ENCODE measurements at places on chromosomes 11 and 22.

DNA sequence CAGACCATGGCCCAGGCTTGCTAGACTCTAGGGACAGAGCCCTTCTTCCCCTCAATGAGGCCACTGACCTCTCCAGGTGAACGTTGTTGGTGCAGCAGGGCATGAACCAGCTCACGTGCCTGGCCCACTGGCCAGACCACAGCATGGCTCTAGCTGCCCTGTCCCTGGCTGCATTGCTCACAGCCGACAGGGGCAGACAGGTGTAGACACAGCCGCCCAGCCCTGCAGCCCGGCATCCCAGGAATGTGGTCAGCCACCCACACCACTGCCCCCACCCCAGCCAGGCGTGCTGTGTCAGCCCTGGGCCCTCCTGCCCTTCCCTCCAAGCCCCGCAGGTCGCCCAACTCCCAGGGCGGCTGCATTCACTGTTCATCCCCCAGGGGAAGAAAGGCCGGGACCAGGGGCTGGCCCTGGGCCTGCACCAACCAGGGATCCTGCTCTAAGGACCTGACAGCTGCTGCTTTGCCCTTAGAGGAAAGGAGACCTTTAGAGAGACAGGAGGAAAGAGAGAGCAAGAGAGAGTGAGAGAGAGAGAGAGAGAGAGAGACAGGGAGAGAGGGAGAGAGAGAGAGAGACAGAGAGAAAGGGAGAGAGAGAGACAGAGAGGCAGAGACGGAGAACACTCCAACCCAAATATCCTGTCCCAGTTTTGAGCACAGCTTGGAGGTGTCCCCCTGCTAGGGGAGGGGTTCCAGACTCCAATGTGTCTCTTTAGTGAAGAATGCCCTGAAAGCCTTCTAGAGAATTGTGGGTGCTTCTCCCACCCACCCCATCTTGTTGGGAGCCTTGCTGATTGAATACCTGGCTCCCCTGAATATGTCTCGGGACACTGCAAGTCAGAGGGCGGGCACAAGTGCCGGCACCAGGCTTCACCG is 44.2 kb upstream of the LINC01488 start:
- DNase-seq = no peak

- no peak for DNase-seq
These were observed 115.9 kb upstream of the GRK3 start for GRCh38 chr22:25448435-25449051.

DNA sequence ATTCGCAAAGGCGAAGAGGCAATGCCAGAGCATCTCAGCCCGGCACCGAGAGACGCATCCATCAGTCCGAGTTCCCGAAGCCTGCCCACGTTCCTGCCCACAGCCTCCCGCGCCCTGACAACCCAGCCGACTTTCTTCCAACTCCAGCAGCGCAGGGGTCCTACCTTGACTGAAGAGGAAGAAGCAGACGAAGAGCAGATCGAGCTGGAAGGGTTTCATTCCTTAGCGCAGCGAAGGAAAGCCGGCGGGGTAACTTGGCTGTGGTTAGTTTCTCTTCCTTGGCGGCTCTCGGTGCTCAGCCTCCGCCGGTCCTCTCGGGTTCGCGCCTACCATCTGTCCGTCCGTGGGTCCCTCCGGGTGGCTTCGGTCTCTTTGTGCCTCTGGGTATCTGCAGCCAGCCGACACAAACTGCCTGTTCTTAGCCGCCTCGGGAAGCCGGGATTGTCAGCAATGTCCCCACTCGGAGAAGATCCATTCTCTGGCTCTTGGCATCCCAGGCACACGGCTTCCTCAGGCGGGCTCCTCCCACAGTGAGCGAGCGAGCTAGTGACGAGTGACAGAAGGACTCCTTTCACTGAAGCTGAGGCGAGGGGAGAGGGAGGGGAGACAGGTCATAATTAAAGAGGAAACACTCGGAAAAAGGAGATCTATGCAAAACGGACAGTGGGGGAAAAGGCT is at the start of gene KIRREL3:
TSS of gene KIRREL3 (minus strand) at position 480 of the 678 bp plus-strand sequence.
- DNase-seq = no peak

GRCh38 chr22:23402275-23403151 is 177.6 kb downstream of the IGLL1 start:
- no peak for DNase-seq

DNA sequence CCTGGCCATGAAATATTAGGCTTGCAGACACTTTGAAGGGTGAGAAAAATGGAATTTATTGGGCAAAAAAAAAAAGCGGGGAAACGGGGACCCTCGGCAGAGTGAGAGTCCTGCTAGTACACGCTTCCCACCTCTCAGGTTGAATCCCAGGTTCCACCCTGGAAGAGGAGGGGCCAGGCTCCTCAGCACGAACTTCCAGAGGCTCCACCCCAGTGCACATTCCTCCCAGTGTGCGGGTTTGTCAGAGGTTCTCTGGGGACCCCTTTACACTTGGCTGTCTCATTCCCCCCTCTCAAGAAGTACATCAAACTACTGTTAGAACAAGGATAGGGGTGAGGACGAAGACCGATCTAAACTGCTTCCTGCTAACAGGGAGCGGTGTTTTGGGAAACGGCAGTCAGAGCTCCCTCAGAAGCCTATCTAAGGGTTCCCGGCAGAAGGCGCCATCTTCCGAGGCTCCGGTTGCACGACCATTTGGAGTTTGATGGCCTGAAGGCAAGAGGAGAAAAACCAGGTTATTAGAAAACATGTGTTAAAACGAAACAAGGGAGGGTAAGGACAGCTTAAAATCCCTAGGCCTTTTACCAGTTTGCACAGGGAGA is 27.5 kb downstream of the FOLR3 start:
- DNase-seq = no peak

DNA sequence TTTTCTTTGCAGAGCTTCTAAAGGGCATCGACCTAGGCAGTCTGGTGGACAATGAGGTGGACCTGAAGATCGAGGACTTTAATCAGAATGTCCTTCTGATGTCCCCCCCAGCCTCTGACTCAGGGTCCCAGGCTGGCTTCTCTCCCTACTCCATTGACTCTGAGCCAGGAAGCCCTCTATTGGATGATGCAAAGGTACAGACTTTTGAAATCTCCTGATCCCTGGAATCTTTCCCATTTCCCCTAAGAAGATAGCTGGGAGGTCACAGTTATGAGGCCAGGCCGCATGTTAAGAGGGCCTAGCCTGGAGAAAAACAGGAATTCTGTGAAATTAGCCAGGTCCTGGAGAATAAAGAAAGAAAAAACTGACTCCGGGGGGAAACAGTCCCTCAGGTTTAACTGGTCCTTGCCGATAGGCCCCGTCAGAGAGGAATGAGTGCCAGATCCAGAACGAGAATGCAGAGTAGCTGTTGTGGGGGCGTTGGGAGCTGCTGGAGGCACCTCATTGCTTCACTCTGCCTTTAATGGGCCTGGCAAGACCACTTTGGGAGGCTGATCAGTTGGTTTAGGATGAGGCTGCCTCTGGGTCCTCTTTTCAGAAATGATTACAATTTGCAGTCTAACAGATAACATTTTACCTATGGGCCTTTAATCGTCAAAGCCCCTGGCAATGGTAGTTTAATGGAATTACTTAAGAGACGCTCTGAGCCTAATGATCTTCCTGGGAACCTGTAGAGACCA is 39.2 kb downstream of the SHISA8 start:
- no peak for DNase-seq

- no peak for DNase-seq
These were observed 32.3 kb downstream of the C11orf65 start for GRCh38 chr11:108435066-108435465.

DNA sequence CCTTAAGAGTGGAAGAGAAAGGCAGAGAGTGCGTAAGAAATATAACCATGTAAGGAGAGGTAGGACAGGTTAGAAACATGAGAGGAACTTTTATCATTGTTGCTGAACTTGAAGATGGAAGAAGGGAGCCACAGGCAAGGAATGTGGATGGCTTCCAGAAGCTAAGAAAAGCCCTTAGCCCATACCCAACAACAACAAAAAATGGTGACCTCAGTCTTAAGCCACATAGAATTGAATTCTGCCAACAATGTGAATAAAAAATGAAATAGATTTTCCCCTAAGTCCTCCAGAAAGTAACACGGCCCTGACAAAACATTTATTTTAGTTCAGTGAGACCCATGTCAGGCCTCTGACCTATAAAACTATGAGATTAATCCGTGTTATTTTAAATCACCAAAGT is 767.3 kb downstream of the FAM181B start:
- DNase-seq = no peak

- no peak for DNase-seq
These were observed 54.0 kb downstream of the UVRAG start for GRCh38 chr11:75868990-75869389.

- no peak for DNase-seq
These were observed 850.8 kb upstream of the CCDC90B start for GRCh38 chr11:84136926-84137325.

DNA sequence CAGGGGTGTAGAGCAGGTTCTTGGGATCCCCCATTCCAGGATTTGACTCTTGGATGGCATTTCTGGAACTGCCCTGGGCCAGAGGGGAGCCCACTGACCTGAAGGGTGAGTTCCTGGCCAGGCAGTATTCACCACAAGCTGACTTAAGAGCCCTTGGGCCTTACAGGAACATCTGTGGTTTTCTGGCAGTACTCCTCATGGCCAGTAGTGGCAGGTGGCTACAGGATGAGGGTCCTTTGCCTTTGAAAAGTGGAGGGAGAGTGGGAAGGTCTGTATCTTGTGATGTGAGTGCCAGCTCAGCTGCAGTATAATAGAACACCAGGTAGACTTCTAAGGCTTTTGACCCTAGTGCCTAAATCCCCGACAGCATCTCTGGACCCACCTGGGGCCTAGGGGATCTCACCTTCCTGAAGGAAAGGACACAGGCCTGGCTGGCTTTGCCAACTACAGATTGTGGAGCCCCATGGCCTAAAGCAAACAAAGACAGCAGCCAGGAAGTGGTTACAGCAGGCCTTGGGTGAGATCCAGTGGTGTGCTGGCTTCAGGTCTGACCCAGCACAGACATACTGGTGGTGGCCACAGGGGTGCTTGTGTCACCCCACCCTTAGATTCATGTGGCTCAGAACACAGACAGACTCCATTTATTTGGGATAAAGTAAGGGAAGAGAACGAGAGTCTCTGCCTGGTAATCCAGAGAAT is 9.0 kb downstream of the OR51S1 start:
- no peak for DNase-seq

DNA sequence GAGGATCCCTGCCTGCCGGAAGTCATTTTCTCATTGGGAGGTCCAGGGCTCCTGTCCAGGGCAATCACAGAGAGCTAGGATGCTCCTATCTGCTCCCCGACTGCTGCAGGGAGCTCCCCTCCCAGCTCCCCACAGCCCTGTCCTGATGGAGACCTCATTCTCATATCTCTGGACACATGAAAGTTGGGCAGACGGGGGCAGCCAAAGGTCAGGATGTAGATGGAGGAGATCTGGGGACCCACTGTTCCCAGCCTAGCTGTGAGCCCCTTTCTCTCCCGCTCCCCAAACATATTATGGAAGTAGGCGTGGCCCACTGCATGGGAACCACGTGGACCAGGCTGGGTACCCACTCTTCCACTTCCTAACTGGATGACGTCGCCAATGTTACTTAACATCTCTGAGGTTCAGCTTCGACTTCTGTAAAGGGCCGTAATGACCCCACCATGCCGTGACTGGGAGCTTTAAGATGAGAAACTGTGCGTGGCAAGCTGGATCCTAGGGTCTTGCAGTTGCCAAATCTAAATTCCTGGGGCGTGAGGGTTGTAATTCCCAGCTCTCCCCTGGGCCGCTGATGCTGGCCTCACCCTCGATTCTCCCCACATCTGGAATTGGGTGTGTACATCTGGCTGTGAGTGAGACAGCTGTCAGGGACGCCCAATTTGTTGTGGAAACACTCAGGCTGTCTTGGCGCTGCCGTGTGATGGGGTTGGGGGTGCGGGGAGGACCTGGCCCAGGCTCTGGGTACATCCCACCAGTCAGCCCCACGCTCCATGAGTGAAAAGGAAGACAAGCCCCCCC is 1.8 kb downstream of the CDC42EP2 start:
- DNase-seq = peak; percentile 99

DNA sequence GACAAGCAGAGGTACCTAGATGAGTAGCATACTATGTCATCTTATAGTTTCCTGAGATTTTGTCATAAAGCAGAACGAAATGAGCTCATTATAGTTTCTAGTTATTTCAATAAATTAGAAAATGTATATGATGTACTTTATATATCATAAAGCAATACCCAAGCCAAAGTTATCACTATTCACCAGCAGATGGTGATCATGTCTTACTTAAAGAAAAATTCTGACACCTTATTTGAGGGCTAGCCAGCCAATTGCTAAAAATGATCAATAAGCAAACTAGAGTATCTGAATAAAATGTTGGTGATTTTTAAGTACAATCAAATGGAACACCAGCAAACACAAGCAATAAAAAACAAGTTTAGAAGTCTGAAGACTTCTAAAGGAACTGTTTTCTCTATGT is 44.1 kb downstream of the RSF1 start:
- no peak for DNase-seq

GRCh38 chr22:46092011-46092410 is 58.3 kb upstream of the PPARA start:
- no peak for DNase-seq

DNA sequence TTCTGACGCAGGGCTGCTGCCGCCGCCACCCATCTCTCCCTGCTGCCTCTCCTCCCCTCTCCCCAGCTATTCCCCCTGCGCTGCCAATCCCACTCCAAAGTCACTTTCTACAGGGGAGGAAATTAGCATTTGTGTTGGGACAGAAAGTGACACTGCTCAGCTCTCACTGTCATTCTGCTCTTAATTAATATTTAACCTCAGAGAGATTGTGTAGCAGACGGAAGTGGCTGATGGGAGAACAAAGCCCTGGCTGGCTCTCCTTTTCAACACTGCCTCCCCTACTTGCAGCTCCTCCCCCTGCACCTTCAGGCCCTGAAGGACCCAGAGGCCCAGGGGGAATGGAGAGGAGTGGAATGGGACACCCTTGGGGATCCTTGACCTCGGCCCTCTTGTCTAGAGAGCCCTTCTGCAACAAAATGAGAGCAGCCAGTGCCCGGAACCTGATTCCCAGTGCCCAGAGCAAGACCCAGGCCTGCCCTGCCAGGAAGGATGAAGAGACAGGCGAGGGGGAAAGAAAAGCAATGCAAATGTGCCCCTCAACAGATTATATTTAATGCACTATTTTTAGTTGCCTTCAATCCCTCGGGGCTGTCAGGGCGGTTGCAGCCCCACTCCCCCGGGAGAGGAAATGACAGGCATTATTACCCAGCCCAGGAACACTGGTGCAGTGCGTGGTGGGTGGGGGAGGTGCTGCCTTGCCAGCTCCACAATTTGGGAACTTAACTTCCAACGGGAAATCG is 14.6 kb upstream of the NRGN start:
- DNase-seq = no peak

GRCh38 chr11:111555255-111555654 is 14.7 kb downstream of the LAYN start:
- DNase-seq = no peak

- peak; percentile 38 for DNase-seq
These were observed at the start of gene ARCN1 for GRCh38 chr11:118572061-118572980. Gene ARCN1, plus strand, starts transcription at chr11:118572409. Its CDS starts 139 bp downstream, at chr11:118572548.

GRCh38 chr11:58596621-58597020 is 17.8 kb downstream of the ZFP91 start:
- DNase-seq = no peak

DNA sequence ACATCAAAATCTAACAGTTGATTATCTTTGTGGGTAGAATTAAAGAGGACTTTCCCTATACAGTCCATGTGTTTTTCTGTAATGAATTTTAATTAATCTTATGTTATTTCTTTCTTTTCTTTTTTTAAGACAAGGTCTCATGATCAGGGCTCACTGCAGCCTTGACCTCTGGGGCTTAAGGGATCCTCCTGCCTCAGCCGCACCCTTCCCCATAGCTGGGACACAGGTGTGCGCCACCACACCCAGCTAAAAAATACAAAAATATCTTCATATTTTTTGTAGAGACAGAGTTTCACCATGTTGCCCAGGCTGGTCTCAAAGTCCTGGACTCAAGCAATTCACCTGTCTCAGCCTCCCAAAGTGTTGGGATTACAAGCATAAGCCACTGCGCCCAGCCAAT is 7.7 kb downstream of the RAB30 start:
- no peak for DNase-seq

GRCh38 chr11:30508594-30508993 is 77.6 kb downstream of the MPPED2 start:
- DNase-seq = no peak
